ENCODE measurements at places on chromosomes 13 and 19.

GRCh38 chr13:42533336-42533591 is 40.7 kb upstream of the TNFSF11 start:
- DNase-seq: no peak

DNA sequence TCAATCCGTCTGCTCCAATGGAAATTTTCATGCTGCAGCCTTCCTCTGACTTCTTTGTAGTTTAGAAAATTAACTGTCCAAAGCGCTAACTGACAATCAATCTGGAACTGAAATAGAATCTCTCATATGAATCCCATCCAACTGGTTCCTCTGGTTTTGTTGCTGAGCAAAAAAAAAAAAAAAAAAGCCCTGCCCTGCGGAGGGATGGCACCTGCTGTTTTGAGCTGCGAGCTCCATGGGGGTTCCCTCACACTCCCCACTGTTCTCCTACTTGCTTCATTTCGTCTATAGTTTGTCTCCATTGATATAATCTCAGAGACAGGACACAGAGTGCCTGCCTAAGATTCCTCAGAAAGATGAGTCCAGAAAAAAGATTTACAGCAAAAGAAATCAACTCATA is 33.4 kb downstream of the FAAP24 start:
- no peak for DNase-seq

DNA sequence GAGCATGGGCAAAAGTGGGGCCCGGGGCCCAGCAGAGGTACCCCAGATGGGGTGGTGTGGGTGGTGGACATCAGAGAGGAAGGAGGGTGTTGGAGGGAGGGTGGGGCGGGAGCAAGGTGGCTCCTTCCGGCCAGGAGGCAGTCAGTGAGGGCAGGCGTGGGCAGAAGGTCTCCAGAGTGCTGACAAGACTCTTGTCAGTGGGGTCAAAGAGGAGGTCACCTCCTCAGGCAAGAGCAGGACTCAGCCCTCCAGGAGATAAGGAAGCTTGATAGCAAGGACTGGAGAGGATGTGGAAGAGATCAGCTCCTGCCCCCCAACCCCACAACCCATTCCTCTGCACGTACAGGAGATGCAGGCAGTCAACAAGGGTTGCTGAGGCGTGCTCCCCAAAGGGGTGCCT is 9.8 kb downstream of the GJA3 start:
- DNase-seq: no peak

GRCh38 chr19:47000373-47000772 is 19.3 kb upstream of the NPAS1 start:
- DNase-seq: no peak

DNA sequence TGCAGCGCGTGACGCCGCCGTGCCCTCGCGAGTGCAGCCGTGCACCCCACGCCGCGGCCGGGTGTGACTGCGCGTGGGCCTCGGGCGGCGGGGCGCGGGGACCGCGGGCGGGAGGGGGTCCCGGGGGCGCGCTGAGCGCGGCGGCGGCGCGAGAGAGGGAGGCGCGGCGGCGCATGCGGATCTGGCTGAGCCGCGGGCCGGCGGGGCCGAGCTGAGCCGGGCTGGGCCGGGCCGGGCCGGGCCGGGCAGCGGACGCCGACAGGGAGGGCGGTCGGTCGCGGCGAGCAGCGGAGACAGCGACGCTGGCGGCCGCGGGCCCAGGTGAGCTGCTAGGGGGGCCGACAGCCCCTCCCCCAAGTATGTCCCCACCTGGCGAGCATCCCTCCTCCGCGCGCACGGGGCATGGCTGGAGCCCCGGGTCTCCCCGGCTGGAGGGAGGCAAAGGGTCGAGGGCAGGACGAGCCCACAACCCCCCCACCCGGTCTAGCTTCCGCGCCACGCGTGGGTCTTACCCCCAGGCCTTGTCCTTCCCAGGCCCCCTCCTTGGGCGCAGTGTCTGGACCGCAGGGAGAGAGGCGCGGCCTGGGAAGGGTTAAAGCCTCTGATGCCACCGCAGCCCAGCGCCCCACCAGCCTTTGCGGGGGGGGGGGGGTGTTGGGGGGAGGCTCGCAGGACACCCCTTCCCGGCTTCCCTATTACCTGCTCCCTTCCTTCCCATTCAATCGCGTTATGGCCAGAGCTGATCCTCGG is at the start of gene SPTBN4:
Gene SPTBN4, plus strand, starts transcription at position 17 of the 750 bp plus-strand sequence. CDS start 5,621 bp downstream, outside the sequence.
- DNase-seq: no peak

DNA sequence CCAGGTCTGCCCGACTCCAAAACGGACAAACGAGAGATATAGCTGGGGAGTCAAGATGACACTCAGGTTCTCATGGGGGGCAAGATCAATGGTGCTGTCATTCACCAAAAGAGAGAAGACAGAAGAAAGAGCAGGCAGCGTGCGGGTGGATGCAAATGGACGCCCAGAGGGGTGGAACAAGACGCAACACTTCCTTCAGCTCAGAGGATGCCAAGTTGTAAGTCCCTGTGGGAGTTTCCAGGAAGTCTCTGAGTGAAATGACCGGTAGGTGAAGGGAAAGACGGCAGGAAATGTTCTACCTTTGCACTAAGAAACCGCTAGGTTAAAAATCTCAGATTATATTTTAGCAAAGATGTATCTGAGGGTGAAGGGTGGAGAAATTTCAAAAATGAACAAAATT is 26.5 kb downstream of the TUBGCP3 start:
- no peak for DNase-seq

DNA sequence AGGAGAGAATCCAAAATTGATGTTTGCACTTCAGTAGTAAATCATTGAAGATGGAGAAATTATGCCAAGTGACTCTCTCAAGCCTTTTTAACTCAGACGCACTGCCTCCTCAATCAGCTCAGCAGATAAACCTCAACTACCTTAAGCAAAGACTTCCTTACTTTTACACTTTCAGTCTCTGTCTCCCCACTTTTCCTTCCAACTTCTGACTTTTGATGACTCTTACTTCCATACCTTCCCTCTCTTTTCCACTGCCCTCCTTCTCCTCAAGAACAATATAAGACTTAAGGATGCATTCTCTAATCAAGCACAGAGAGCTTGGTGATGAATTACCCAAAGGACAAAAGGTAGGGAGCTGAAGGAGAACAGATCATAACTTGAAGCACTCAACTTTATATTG is 4.8 kb upstream of the DACH1 start:
- DNase-seq: no peak

DNA sequence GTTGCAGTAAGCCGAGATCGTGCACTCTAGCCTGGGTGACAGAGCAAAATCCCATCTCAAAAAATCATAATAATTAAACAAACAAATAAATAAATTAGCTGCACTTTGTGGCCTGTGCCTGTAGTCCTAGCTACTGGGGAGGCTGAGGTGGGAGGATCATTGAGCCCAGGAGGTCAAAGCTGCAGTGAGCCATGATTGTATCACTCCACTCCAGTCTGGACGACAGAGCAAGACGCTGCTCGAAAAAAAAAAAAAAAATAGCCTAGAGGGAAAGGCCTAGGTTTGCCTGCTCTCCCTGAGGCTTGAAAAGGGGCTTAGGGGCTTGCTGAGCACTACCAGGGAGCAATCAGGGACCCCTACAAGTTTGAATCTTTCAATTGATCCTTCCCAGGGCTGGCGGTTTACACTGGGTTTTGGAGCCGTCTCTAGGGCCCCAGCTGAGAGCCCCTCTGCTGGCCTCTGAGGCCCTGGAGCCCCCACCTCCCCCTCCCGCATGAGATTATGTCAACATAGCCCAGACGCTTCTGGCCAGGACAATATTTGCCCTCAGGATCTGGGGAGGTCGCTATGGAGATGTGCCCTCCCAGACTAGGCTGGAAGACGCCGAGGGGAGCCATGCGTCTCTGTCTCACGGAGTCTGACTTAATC is 10.4 kb upstream of the GIPR start:
- no peak for DNase-seq

All from AG09319 (cell line).